Activated B cell treated with CpG ODN at 0.5 μM for 24 hours (primary cell): ENCODE measurements at places on chromosomes 5 and 9. TPM values are rescaled to one million over a fixed set of nuclear protein-coding genes. Genes with fewer than 3 reads are reported as not detected.

DNA sequence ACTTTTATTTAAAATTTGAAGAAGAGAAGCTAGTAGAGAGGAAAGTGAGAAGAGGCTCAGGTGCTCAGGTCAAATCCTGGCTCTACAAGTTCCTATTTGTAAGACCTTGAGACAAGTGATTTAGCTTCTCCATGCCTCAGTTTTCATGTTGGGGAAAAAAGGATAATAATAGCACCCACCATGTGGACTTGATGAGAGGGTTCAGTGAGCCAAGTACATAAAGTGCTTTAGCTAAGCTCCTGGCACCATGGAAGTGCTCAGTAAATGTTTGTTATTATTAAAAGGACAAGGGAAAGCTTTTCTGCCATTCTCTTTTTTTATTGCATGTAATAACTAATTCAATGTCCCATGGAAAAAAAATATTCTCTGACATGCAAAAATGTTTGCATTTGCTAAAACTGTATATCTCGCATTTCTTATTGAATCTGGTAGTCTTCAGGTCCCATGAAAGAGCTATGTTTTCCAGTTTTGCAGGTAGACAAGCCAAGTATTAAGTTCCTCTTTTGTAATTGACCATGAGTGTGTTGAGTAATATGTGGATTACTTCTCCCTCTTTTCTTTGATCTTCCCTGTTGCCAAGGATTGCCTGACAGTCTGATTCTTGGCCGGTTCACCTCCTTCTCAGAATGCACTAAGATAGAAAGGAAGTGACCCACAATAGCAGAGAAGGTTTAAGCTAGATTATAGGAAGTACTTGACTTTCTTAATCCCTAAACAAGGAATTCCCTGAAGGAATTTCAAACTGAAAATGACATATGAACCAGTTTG lies 45.6 kb upstream of the TRIM32 start:
- H3K27ac ChIP-seq, result no peak overlapping the region
- H3K36me3 ChIP-seq, result no peaks in the 10 kb centered on the region
- H3K4me1 ChIP-seq, result no peaks in the 10 kb centered on the region
- DNase-seq, result no peak

Gene PDCD1LG2
- total RNA-seq, result 2.1 and 2.8 TPM in 2 replicates

- no peaks in the 10 kb centered on the region for H3K36me3 ChIP-seq
- peaks cover 7% of the 10 kb centered on the region for H3K27me3 ChIP-seq
- no peak for DNase-seq
- H3K4me3 ChIP-seq, result no peak overlapping the region
These were observed 115.7 kb downstream of the WNK2 start for GRCh38 chr9:93299418-93300174.

GRCh38 chr5:89428624-89429023 lies 545.6 kb upstream of the MEF2C start:
- no peak for DNase-seq
- no peaks in the 10 kb centered on the region for H3K27me3 ChIP-seq
- no peak overlapping the region for H3K4me3 ChIP-seq
- H3K36me3 ChIP-seq, result no peaks in the 10 kb centered on the region

DNA sequence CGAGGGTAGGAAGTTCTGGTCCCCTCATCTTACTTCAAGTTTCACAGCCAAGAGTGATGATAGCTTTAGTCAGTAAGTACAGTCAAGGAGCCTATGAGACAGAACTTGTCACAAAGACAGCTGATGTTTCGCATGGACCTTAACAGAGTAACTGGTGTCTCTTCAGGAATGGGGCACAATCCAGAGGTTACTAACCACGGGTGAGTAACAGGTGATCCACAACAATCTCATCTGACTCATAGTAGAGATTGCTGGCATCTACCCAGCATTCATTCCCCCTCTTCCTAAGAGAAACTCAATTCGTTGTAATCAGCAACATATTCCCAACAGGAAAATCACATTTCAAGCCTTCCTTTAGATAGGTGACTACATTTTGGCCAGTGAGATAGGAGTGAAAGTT lies 126.7 kb downstream of the SNX18 start:
- no peaks in the 10 kb centered on the region for H3K27me3 ChIP-seq
- DNase-seq, result no peak
- peak overlapping the region; percentile 93 for H3K27ac ChIP-seq
- H3K4me1 ChIP-seq, result peaks cover 70% of the 10 kb centered on the region
- no peak overlapping the region for H3K4me3 ChIP-seq
- no peaks in the 10 kb centered on the region for H3K36me3 ChIP-seq

DNA sequence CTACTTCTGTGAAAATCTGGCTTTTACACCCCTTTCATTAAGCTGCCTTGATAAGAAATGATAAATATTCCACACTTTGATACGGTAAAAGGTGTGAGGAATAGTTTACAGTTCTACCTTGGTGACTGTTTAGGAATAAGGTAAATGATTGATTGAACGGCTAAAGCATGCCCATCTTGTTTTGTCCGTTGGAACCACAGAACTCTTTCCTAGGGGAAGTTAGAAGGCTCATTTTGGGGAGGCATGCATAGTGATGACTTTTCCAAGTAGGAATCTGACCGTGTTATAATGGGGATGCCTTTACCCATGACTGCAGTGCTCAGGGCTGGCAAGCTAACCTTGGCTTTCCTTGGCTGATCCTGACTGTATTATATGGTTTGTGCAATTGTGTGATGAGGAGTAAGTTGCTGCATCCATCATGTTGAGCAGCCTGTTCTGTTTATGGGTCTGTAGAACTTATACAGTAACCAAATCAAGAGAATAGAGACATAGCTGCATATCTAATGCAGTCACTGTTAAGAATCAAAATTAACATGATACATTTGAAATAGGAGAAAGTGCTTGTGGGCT lies 24.5 kb downstream of the PCSK5 start:
- H3K4me3 ChIP-seq, result no peak overlapping the region
- H3K27me3 ChIP-seq, result no peaks in the 10 kb centered on the region
- H3K27ac ChIP-seq, result no peak overlapping the region

Gene ATOX1
- 61.2 and 66.6 TPM in 2 replicates for total RNA-seq

DNA sequence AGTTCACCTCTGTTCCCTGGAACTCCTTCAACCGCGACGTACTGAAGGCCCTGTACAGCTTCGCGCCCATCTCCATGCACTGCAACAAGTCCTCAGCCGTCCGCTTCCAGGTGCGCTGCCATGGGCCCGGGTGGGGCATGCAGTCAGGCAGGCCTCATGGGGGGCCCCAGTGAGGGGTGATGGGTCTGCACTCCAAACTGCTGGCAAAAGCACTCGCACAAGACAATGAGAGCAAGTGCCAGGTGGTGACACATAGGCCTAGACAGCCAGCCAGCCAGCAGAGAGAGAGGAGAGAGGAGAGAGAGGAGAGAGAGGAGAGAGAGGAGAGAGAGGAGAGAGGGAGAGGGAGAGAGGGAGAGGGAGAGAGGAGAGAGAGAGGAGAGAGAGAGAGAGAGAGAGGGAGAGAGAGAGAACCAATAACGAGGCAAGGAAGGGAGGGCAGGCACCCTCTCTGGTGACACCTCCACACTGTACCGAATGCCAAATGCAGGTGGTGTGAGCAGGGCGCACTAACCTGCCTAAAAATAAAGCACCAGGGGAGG lies 21.0 kb downstream of the DBH start:
- no peaks in the 10 kb centered on the region for H3K36me3 ChIP-seq
- no peak for DNase-seq
- peaks cover 44% of the 10 kb centered on the region for H3K27me3 ChIP-seq
- H3K27ac ChIP-seq, result no peak overlapping the region
- H3K4me3 ChIP-seq, result no peak overlapping the region

DNA sequence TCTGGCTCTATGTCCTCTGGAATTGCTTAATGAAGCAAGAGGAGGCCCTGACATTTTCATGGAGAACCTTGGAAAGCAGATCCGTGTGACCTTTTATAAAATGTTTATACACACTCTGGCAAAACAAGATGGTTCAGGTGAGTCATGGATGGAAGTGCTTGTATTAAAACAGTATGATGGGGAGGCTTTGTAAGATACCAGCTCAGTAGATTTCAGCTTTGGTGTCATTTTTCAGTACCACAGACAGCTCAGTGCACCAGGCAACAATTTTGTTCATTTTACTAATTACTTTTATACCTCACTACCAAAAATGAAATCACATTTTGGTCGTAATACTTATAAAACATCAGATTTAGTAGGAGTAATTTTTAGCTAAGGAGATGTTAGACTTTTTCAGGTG lies 5.2 kb downstream of the KCNN2 start:
- no peak overlapping the region for H3K27ac ChIP-seq
- no peak for DNase-seq
- H3K27me3 ChIP-seq, result peaks cover 22% of the 10 kb centered on the region
- no peak overlapping the region for H3K4me3 ChIP-seq
- H3K36me3 ChIP-seq, result no peaks in the 10 kb centered on the region
- H3K4me1 ChIP-seq, result peaks cover 2% of the 10 kb centered on the region

DNA sequence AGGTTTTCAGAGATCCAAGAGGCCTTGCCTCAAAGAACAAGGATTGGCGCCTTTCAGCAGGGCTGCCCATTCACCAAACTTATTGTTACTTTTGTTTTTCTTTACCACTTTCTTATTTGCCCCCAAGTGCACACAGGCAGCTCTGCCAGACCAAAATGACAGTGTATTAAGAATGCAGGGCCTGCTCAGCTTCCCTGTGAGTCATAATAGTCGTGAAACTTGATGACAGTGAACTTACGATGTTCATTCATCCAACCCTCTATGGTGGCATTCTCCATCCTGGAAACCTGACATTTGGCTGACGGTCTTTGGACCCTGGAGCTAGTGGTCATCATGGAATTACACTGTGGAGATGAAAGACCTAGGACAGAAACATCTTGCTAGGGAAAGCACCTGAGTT lies 44.3 kb downstream of the UBE2QL1 start:
- no peaks in the 10 kb centered on the region for H3K27me3 ChIP-seq
- H3K4me1 ChIP-seq, result peaks cover 13% of the 10 kb centered on the region
- no peak overlapping the region for H3K27ac ChIP-seq

Gene F2RL2
- total RNA-seq, result not detected in 2 replicates

Gene RASEF
- total RNA-seq, result not detected in 2 replicates

Gene NEUROG1
- not detected in 2 replicates for total RNA-seq

DNA sequence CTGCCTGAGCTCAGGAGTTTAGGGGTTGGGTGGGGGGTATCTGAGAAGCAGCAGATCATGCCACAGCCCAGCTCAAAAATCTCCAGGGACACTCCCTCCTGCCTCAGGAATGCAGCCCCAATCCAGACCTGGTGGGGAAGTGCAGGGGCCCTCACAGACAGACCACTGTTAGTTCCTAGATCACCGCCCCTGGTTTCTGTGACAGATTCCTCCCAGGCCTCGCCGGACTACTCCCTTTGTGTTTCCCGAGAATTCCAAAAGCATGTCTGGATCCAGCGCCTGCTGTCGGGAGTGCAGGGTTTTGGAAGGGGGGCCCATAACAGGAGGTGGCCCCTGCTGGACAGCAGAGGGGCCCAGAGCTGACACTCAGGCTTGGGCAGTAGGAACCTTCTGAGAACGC lies 74.5 kb downstream of the CTSL start:
- H3K36me3 ChIP-seq, result no peaks in the 10 kb centered on the region
- H3K27me3 ChIP-seq, result no peaks in the 10 kb centered on the region
- no peak overlapping the region for H3K27ac ChIP-seq
- DNase-seq, result no peak
- H3K4me1 ChIP-seq, result no peaks in the 10 kb centered on the region

DNA sequence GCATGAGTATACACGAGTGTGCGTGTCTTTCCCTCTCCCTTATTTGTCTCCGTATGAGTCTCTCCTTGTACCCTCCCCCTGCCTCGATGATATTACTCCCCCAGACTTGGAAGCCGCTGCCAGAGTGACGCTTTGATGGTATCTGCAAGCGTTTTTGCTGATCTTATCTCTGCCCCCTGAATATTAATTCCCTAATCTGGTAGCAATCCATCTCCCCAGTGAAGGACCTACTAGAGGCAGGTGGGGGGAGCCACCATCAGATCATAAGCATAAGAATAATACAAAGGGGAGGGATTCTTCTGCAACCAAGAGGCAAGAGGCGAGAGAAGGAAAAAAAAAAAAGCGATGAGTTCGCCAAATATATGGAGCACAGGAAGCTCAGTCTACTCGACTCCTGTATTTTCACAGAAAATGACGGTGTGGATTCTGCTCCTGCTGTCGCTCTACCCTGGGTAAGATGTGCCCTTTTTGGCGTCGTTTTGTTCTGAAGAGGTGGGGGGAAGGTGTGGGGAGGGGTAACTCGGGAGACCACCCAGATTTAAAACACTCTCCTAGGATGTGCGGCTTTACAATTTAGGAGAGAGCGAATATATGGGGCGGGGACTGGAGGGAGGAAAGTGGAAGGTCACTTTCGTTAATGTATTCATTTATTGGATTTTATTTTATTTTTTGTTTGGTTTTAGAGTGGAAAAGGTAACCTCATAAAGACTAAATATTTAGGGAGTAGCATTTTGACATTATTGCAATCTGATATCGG lies at the start of gene GABRG2:
GABRG2 (plus strand) TSS at position 119 of the 757 bp plus-strand sequence; CDS start at position 346, 227 bp downstream.
- H3K4me1 ChIP-seq, result no peaks in the 10 kb centered on the region
- no peak within 1 kb of the TSS for H3K27ac ChIP-seq
- no peak for DNase-seq

DNA sequence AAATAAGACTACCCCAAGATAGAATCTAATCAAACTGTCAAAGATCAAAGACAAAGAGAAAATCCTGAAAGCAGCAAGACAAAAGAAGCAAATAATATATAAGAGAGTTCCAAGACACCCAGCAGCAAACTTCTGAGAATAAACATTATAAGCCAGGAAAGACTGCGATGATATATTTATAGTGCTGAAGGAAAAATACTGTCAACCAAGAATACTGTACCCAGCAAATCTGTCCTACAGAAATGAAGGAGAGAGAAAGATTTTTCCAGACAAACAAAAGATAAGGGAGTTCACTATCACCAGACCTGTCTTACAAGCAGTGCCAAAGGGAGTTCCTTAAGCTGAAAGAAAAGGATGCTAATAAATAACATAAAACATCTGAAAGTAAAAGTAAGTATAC lies 227.4 kb downstream of the DENND1A start:
- no peak for DNase-seq
- no peaks in the 10 kb centered on the region for H3K27me3 ChIP-seq
- H3K4me3 ChIP-seq, result no peak overlapping the region
- H3K4me1 ChIP-seq, result peaks cover 23% of the 10 kb centered on the region
- peaks cover 32% of the 10 kb centered on the region for H3K36me3 ChIP-seq

Gene SIT1
- 27.5 and 28.0 TPM in 2 replicates for total RNA-seq

Gene LIFR
- not detected in 2 replicates for total RNA-seq

Gene IFNA8
- not detected in 2 replicates for total RNA-seq

Gene ZNF658
- total RNA-seq, result 3.7 and 4.7 TPM in 2 replicates

DNA sequence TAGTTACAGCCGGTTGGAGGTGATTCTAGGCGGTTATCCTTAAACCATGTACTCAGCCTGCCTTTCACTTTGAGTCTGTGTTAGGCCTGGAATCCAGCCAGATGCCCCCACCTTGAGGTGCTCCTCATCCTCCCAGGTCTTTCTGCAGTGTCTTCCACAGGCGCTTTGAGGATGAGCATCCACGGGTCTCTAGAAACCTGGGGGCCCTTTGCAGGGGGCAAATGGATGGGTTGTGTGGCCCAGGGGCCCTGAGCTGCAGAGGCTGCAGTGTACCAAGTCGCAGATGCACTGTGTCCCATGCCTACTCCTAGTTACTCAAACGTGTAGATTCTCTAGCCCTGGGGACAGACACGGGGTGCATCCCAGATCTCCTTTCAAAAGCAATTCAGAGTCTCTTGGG lies 242.1 kb upstream of the IRX1 start:
- H3K27ac ChIP-seq, result no peak overlapping the region
- DNase-seq, result no peak
- no peaks in the 10 kb centered on the region for H3K4me1 ChIP-seq
- H3K27me3 ChIP-seq, result no peaks in the 10 kb centered on the region
- no peak overlapping the region for H3K4me3 ChIP-seq
- no peaks in the 10 kb centered on the region for H3K36me3 ChIP-seq

- H3K27ac ChIP-seq, result no peak overlapping the region
- no peaks in the 10 kb centered on the region for H3K27me3 ChIP-seq
- H3K4me1 ChIP-seq, result peaks cover 9% of the 10 kb centered on the region
- H3K36me3 ChIP-seq, result peaks cover 13% of the 10 kb centered on the region
These were observed 9.7 kb upstream of the SNX24 start for GRCh38 chr5:122835681-122836080.
